CD8-positive, alpha-beta T cell (primary cell): ENCODE measurements at places on chromosomes 2 and 18.
A peak's percentile ranks its signal among the peaks of the same experiment; 100 is the strongest.

DNA sequence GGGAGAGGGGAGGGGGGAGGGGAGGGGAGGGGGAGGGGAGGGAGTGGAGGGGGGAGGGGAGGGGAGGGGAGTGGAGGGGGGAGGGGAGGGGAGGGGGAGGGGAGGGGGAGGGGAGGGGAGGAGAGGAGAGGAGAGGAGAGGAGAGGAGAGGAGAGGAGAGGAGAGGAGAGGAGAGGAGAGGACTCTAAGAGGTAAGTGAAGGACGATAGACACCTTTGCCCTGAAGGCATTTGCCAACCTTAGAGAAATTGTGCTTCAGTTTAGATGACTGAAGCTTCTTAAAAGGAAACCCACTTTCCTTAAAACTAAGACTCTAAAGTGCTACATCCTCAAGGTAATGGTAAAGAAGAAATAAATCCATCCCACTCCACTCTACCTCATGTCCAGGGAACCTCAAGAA is 19.2 kb downstream of the GPR75 start:
- no peak for DNase-seq

DNA sequence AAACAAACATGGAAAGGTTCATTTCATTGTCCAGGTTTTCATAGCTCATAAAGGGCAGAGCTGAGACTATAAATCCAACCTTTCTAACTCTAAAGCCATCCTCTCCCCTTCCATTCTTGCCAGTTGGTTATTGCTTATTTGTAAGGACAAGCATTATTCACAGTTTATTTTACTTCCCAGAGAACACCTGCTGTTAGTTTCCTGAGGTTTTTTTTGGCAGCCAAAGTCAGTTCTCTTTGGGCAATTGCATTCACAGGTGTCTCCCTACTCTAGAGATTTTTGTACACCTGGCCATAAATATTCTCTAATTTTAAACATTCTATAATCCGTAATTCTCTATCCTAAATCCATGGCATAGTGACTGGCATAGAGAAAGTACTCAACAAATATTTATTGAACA is 87.3 kb upstream of the SPHKAP start:
- no peak for DNase-seq

DNA sequence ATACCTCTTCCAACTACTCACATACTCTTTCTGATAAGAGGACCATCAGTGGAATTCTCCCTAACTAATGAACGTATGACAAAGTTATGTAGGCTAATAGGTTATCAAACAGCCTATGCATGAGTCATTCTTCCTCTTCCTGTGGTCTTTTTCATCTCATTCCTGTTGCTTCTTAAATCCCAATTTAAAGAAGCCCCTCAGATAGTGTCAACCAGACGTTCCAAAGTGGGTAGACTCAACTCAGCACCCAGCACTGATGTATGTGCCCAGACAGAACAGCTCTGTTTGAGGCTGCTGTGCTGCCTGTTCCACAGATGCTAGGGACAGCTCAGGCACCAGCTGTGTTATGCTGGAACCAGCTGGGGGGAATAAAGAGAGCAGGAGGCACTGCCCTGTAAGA is 52.6 kb downstream of the CXCR4 start:
- DNase-seq, result peak; percentile 53

DNA sequence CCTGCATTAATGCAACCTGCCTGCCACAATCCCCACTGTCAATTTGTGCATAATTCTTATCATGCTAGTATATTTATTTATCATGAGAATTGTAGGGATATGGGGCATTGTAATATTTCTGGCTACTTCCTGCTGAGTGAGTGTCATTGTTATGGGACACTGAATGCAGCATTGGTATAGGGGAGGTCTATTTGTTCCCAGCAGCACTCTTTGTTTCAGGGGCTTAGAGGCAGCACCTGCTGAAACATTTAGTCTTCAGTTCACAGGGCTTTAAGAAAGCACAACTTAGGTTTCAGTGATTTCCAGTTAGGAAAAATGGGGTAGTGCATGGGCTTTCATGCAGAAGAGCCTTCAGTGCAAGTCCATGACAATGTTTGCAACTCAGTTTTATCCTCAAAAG is 23.6 kb downstream of the SULT1C3 start:
- no peak for DNase-seq

GRCh38 chr2:240224676-240225075 is 84.2 kb upstream of the OTOS start:
- no peak for DNase-seq

DNA sequence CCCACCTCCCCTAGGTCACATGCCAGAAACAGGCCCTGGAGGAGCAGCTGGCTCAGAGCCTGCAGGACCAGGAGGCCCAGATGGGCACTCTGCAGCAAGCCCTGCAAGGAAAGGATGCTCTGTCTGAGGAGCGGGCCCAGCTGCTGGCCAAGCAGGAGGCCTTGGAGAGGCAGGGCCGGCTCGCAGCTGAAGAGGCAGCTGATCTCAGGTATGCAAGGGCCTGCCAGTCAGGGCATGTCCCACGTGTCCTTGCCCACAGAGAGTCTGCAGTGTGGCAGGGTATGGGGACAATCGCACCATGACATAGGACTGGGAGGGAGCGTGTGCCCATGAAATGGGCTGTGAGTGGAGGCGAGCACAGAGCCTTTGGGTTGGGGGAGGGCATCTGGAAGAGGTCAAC is 39.9 kb downstream of the CROCC2 start:
- no peak for DNase-seq

- no peak for DNase-seq
These were observed 820 bp upstream of the SH3BP4 start for GRCh38 chr2:234950730-234951663.

GRCh38 chr2:41698678-41699422 is 349.0 kb upstream of the PKDCC start:
- DNase-seq, result no peak

DNA sequence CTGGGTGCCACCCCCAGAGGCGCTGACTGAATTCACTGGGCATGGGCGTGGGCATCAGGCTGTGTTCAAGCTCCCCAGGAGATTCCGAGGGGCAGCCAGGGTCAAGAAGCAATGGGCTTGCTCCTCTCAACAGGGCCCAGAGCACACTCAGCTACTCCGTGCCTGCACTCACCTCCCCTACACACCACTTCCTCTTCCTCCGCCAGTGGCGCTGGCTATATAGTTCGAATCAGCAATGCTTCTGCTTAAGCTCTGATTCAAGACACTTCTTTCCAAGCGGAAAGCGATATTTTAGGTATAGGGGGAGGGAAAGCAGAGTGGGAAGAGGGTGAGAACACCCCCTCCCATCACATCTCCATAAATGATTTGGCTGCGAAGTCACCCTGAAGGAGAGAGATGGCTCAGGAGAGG is 42.1 kb downstream of the CRACDL start:
- no peak for DNase-seq

- DNase-seq, result no peak
These were observed 231.3 kb downstream of the KCNE4 start for GRCh38 chr2:223283329-223283728.

GRCh38 chr2:232487385-232488096 is at the start of gene ECEL1:
ECEL1 (minus strand) TSS chr2:232487834; CDS start chr2:232486653, 1,181 bp downstream.
- DNase-seq, result no peak

GRCh38 chr2:225236769-225237323 is 162.7 kb upstream of the NYAP2 start:
- DNase-seq, result no peak

GRCh38 chr2:180979749-180980105 is 678 bp upstream of the UBE2E3 start:
- no peak for DNase-seq

GRCh38 chr2:70767699-70768589 is at the start of gene ADD2:
ADD2 (minus strand) TSS chr2:70768200; CDS start chr2:70706408, 61,792 bp downstream.
- DNase-seq, result peak; percentile 65

GRCh38 chr18:78640246-78640995 is 339.2 kb upstream of the SALL3 start:
- DNase-seq, result peak; percentile 31

DNA sequence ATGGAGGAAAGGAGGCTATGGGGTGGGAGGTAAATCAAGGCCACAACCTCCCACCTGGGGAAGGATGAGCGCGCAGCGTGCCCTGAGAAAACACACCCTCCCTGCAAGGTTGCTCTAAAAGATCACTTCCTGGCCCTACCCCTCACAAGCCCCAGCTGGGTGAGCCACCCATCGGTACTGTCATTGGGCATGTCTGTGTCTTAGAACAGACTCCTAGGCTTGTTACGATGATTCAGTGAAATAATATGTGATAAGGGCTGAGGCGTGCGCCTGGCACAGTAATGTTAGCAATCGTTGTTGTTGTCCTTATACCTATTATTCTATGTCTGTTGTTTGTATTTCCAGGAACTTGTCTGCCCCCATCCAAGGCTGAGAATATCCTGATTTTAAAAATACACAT is 175.1 kb downstream of the ZFP36L2 start:
- DNase-seq, result peak; percentile 67

GRCh38 chr18:4441098-4441497 is 14.0 kb downstream of the DLGAP1 start:
- no peak for DNase-seq

GRCh38 chr18:67731851-67732250 is 215.3 kb upstream of the DSEL start:
- DNase-seq, result no peak

- DNase-seq, result peak; percentile 34
These were observed 23.8 kb upstream of the HNRNPLL start for GRCh38 chr2:38626326-38627035.

- DNase-seq, result no peak
These were observed 462.2 kb downstream of the BCL11A start for GRCh38 chr2:60091266-60091665.

- DNase-seq, result no peak
These were observed 23.2 kb downstream of the KCNF1 start for GRCh38 chr2:10934979-10935350.

- DNase-seq, result no peak
These were observed 40.7 kb upstream of the UPP2 start for GRCh38 chr2:158060835-158061435.

GRCh38 chr2:73284296-73285158 is at the start of gene FBXO41:
FBXO41 (minus strand) TSS chr2:73284478; CDS start chr2:73269630, 14,848 bp downstream.
- peak; percentile 59 for DNase-seq

DNA sequence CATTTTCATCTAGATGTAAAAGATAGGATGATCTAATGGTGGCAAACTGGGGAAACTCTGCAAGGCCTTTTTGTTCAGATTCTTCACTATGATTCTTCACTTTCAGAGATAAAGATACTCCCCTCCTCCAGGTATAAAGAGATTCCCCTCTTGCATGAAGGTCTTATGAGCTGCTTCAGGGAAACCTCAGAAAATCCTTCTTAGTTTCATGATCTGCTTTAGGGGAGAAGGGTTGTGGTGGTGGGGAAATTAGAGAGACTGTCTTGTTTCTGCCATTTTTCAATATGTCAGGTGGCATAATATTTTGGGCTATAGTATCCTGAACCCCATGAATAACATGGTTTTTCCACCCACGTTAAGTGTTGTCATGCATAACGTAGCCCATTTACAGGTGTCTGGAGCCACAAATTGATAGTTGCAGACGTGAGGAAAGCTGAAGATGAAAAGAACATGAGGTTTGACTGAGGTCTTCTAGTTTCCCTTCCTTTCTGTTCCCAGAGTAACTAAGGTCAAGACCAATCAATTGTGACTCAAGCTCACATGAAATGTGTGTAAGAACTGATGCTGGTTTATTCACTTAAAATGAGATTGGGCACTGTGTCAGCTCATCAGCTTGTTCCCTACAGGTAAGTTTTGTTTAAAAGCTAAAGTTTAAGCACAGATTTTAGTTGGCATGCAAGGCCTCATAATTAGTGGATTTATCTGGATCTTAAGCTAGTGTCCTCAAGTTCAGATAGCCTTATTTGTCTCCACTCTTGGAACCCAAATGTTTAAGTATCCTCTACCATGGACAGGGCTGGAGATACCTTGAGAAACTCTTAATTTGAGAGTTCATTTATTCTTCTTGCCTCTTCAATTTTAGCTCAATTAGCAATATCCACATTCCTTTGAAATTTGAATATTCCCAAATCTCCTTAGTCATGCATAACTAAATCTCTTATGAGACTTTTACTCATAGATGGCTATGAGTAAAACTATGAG is 304.5 kb upstream of the FANCL start:
- DNase-seq, result no peak

DNA sequence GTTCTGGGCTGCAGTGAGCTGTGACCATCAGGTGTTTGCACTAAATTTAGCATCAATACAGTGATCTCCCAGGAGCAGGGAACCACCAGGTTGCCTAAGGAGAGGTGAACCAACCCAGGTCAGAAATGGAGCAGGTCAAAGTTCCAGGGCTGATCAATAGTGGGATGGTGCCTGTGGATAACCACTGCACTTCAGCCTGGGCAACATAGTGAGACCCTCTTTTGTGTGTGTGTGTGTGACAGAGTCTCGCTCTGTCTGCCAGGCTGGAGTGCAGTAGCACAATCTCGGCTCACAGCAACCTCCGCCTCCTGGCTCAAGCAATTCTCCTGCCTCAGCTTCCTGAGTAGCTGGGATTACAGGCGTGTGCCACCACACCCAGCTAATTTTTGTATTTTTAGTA is 163.7 kb upstream of the SERTAD2 start:
- no peak for DNase-seq
